Transverse colon (tissue), 4 donors: ENCODE measurements at places on chromosomes 1 and 21.

DNA sequence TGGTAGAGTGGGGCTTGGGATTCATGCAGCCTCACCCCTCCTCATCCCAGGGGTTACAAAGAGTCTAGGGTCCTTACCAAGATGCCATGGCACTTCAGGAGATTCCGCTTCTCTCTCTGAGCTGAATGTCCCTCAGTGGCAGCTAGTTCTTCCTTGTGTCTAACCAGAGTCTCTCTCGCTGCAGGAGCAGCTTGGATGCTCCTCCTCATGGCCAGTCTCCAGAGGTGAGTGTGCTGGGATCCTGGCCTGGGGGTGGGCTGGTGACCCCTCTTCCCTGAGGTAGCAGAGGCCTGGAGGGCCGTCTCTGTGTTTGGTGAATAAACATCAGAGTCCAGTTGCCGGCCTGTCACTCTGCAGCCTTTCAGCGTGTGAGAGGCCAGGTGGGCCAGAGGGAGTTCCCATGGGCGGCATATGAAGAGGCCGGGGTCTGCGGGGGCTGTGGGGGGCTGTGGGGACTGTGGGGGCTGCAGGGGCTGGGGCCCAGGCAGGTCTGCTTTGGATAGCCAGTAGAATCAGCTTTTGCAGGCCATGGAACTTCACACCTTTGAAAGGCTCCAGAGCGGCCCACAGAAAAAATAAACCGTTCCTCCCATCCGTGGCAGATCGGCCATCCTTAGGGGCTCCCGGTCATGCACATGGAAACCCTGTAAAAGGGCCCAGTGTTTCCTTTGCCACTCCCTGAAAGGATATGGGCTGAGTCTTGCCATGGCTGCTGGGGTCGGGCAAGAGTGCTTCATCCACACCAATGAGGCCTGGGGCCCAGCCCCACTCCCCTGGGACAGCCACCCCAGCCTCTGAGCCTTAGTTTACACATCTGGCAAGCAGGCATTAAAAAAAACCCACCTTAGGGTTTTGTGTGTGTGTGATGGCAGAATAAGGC, 256.4 kb downstream of the FOXD2 start:
- DNase-seq = no peak

- no peak for DNase-seq
These were observed at the start of the genes LEPR and LEPROT for GRCh38 chr1:65420590-65421350. Gene LEPR (plus strand): TSS chr1:65420668. CDS start chr1:65565566, 144,898 bp downstream. Gene LEPROT (plus strand): TSS chr1:65420668. CDS start chr1:65420725, 57 bp downstream.

DNA sequence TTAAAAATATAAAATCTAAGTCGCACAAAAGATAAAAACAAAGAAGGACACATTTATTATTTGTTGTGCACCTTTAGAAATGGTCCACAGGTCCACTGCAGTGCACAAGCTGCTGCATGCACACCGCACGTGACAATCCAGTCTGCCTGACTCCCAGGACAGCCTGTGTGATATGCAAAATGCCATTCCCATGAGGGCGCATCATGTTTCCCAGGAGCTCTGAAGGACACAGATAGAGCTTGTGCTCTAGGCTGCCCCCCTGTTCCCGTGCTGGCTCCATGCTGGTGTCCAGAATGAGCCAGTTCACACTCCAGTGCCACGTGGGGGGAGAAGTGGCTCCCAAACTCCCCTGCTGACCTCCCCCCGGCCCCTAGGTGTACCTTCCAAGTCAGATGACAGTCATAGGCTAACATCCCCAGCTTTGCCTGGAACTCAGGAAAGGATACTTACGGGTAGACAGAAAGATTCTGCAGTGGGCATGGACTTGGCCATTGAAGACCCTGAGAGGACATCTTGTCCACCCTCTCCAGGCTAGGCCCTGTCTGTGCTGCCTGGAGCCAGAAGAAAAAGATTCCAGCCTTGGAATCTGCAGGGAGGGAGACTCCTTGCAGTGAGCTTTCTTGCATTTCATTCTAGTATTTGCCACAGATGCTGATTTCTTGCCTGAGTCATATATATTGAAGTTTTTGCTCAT, 26.3 kb downstream of the RAB7B start:
- no peak for DNase-seq

DNA sequence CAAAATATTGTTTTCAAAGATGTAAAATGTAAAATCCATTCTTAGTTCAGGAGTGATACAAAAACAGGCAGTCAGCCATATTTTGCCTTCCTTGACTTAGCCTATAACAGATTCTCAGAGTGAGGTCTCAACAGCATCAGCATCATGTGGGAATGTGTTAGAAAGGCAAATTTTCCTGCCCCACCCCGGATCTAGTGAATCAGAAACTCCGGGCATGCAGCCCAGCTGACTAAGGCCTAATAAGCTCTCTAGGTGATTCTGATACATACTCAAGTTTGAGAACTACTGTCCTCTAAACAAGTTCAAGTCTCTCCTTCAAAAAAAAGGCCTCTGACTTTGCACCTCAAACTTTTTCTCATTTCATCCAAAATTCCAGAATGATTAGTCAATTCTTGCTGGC, 46.9 kb upstream of the PRRC2C start:
- no peak for DNase-seq

DNA sequence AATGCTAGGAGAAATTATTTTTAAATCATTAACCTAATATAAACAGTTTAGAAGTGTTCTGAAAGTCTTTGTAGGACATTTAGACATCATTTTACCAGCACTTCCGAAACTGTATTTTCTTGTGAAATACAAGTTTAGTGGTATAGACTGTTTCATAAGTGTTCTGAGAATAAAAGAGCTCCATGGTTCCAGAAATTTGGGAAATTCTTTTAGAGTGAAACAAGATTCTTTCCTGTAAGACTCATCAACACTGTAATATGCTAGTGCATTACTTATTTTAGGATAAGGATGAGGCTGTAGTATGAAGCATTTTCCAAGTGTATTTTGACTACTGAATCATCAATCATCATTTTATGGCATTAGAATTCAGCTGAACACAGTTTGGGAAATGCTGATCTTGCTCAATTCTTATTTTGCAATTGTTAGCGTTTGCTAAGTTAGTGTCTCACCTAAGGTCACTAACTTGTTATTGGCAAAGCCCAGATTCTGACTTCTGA, 73.4 kb downstream of the CEP350 start:
- no peak for DNase-seq
